ENCODE measurements at places on chromosomes 4 and X.

DNA sequence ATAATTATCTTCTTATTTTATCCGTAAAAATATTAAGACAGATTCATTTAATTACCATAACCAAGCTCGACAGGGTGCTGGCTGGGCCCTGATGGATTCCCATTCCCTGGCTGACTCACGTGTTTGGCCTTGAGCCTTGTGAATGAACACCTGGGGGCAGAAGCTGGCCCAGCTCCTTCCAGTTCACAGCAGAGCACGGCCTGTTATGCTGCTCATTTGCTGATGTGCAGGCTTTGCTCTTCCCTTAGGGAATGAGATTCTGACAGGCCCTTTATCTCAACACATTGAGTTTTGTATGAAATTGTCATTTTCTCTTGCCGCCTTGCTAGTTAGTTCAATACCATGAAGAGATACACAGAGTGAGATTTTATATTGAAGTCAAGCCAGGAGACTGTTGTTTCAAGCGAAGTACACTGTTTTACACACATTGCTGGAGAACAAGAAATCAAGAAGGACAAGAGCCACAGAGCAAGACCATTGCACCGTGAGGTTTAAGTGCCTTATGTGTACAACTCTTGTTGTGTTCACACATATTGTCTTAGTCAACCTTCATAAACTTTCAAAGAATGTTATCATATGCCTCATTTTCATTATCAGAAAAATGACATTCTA is 1583.3 kb downstream of the STIM2 start:
- no peak for DNase-seq

- DNase-seq: no peak
Observed at GRCh38 chrX:29348288-29348687, 761.0 kb downstream of the IL1RAPL1 start.

DNA sequence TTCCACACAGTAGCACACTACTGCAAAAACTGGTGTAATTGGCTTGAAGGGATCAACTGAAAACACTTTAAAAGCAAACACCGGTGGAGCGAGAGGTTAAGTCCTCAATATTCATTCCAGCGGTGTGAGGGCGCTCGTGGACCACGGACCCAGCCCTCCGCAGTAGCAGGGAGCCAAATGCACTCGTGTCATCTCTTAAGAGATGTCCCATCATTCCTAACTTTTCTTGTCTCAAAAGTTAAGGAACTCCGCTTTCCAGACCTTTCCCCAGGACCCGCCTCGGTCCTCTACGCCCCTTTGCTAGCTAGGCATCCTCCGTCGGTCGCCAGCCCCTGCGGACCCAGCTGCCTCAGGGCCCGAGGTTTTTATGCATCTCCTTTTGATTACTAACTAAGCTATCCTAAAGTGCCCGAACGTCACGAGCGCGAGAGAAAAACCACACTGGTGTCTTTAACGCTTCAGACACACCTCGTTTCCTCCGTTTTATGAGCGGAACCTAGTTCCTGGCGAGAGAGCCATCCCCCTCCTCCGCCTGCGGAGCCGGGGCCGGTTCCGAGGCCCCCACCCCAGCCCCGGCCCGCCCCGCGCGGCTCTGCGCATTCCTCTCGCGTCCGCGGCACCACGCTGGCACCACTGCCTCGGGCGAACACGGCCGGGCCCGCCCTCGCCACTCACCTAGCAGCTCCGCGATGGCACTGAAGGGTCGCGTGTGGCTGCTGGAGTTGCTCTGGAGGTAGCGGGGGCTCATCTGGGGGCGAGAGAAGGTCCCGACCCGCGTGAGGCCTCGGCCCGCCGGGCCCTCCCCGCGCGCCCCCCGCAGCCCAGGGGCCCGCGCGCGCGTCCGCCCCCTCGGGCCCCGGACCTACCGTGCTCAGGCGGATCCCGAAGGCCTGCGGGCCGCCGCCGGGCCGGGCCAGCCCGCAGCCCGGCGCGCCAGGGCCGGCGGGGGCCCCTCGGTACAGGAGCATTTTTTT is 723 bp downstream of the MORC4 start:
- DNase-seq: peak; percentile 21

DNA sequence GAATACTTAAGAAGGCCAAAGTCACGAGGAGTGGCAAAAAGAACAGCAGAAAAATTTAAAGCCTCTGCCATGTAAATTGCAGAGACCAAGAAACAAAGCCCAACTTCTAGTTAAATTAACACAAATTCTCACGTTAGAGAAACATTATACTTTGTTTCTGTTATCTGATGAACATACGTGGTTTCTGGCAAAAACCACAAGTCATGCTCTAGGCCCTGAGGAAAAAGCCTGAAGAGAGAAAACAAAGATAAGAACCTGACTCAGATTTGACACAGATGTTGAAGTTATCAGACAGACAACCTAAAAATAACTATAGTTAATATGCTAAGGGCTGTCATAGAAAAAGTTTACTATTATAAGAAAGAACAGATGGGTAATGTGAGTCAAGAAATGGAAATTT is 149.1 kb upstream of the PCDH10 start:
- DNase-seq: no peak

DNA sequence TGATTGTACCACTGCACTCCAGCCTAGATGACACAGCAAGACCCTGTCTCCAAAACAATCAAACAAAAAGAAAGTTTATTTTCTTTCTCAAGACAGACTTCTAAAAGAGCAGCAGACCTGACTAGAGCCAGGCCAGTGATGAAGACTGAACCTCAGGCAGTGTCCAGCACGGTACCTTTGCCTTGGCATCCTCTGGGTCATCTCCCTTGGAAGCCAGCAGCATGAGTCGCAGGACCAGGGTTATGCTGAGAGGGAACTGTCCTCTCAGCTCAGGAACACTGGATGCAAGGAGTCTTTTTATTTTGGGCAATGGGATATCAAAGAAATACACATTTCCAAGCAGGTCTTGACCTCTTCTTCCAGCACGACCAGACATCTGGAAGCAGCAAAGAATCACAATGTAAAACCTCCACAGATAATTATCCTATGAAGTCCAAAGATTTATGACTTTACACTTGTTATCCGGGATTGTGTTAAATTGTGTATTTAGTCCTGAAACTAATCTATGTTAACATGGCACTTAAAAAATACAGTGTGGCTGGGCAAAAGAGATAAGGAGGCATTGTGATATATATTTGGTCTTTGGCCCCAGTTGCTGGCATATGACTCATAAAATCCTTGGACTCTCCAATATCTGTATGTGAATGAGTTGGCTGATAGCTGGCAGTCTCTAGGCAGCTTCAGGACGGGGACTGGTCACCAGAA is 66.0 kb upstream of the DDX60 start:
- DNase-seq: no peak

DNA sequence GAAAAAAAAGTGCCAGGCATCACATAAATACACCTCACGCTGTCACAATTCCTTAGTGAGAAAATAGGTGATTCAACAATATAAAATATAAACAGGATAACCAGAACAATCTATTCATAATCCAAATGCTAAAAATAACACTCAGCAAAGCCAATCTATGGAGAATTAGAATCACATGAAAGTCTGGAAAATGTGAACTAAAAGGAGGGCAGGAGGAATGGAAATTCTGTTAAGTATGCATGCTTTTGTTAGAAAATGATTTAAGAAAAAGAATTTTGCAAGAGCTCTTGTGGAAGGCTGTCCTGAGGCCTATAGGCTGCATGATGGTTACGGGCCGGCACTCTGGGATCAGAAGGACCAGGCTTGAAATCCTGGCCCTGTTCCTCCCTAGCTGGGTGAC is 70.6 kb upstream of the PROM1 start:
- no peak for DNase-seq

DNA sequence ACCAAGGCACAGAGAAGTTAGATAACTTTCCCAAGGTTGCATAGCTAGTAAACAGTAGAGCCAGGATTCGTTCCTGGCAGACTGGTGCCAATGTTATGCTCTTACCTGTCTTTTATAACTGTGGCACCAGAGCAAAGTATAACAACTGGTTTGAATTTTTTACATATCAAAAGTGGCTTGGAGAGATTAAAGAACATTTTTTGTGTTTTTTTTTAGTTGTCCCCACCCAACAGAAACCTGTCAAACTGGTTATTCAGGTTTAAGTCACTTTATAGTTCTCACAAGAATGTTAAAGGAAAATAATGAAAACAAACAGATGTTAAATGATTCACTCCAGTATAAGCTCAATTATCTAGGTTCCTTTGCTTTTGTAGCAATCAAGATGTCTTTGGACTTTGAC is 15.6 kb upstream of the FAM47E start:
- no peak for DNase-seq

GRCh38 chr4:127759893-127760292 is 22.2 kb upstream of the HSPA4L start:
- DNase-seq: no peak

- DNase-seq: no peak
Observed at GRCh38 chr4:52840531-52841370, 21.4 kb upstream of the RASL11B start.

DNA sequence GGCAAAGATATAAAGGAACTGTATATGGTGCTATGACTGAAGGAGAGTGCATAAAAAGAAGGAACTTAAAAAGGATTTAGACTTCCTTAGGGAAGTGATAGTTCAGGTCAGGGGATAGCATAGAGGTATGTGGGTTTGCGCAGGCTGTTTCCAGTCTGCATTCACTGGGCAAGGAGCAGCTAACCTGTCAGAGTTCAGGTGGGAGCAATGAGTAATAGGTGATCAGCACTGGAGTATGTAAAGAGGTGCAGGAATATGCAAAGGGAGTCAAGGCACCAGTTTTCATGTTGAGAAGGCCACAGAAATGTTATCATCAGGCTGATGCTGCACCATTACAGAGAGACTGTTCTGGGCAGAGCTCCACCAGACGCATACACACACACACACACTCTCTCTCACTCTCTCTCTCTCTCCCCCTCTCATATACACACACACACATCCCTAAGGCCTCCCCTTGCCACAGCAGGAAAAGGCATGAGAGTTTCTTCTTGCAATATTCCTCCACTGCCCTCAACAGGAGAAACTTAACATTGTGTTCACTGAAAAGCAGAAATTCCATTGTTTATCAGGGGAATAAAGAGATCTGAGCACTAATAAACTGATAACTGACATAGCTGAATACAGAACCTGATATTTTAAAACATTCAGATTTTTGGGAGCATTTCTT is 256.4 kb upstream of the GRID2 start:
- no peak for DNase-seq

DNA sequence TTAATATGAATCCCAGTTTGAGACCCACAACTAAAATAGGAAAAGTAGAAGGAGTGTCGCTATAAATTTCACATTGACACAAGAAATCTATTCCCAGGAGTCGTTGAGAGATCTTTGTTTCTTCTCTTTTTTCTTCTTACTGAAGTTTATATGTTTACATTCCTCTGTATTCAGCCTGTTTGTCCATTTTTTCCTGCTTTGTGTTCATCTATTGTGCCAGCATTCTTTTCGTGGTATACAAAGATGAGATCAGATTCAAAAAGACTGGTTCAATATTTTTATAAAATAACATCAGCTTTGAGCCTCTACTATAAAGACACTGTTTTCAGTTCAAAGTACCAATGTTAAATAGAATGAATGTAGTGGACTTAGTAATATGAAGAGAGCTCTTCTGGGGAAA is 95.4 kb upstream of the MYOZ2 start:
- DNase-seq: no peak

GRCh38 chr4:108142870-108143269 is 25.9 kb downstream of the LEF1 start:
- DNase-seq: no peak

DNA sequence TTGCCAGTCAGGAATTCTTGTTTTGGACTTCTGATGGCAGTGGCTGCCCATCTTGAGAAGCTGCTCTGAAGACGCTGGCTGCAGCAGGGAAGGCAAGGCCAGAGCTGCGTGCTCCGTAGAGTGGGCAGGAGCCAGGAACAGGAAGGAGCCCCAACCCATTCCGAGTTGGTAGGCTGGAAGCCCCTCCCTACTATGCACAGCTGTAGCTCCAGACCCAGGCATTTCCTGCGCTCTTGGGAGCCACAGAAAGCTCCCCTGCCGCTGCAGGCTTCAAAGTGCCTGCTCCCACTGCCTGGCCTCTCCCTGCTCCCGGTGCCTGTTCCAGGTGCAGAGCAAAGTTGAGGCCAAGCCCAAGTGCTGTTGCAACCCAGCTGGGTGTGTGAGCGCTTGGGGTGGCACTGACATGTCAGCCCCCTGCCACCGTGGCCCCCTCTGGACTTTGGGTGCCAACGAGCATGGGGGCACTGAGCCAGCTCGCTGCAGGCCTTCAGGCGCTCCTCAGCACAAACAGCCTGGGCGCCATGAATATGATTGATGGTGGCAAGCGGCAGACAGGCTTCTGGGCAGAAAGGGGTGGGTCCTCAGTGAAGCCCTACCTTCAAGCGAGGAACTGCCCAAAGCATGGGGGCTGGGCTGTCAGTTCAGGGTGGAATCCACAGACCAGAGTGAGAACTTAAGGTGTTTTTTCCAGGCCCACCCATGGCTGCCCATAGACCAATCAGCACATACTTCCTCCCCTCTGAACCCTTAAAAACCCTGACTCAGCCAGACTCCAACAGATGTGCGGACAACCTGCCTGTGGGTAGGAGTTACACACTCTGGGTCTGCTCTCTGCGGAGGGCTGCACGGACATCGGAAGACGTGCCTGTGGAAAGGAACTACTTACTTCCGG is 677.2 kb upstream of the INTU start:
- DNase-seq: no peak

DNA sequence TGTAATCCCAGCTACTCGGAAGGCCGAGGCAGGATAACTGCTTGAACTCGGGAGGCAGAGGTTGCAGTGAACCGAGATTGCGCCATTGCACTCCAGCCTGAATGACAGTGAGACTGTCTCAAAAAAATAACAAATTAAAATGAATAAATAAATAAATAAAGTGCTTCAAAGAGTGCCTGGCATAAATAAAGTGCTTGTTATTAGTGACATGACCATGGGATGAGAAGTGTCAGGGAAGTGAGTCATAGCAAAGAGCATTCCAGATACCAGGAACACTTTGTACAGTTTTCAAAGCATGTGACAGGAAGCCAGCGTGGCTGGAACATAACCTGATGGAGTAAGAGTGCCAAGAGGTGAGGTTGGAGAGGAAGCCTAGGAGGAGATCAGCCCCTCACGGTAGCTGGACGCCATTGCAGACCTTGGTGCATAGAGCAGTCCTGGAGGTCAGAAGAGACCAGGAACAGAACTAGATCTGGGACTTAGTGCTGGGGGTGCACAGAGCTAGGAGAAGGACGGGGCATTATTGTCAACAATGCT is 6.0 kb upstream of the WDR13 start:
- DNase-seq: no peak

DNA sequence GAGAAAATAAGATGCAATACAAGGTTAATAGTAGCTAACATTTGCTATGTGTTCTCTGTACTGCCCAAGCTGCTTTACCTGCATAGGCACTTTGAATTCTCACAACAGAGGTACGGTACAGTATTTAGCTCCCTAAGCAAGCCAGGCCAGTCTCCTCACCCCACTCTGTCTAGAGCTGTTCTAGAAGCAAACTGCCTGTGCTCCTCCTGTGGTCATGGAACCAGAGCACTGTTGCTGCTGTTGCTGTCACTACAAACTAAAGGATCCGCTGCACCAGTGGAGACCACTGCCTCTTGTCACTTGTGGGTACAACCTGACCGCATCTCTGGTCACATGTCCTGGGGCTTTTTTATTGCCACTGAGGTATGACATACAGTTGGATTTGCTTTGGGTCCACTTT is 19.6 kb downstream of the ZNF330 start:
- DNase-seq: no peak
